Daoy (cell line): ENCODE measurements at places on chromosomes 16 and 17. TPM values are rescaled to one million over a fixed set of nuclear protein-coding genes. Genes with fewer than 3 reads are reported as not detected.

- no peak for DNase-seq
Observed at GRCh38 chr16:19379838-19380237, 37.8 kb upstream of the TMC5 start.

GRCh38 chr17:60435244-60436167 lies 13.2 kb downstream of the CHCT1 start:
- peak; percentile 74 for DNase-seq

DNA sequence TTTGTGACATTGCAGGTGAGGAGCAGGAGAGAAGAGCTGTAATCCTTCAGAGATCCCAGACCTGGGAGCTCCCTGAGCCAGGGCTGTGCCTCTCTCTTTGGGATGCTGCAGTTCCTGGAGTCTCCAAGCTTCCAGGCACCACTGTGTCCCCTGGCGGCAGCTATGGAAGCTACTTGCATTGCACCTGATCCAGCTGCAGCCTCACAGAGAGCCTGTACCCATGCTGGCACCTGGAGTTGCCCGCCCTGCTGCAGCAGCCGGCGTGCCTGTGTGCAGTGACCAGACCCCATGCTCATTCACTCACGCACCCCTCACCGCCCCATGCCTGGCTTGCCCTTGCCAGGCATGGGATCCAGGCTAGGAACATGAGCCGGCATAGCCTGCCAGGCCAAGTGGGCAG lies 51.8 kb upstream of the MED9 start:
- DNase-seq, result no peak

DNA sequence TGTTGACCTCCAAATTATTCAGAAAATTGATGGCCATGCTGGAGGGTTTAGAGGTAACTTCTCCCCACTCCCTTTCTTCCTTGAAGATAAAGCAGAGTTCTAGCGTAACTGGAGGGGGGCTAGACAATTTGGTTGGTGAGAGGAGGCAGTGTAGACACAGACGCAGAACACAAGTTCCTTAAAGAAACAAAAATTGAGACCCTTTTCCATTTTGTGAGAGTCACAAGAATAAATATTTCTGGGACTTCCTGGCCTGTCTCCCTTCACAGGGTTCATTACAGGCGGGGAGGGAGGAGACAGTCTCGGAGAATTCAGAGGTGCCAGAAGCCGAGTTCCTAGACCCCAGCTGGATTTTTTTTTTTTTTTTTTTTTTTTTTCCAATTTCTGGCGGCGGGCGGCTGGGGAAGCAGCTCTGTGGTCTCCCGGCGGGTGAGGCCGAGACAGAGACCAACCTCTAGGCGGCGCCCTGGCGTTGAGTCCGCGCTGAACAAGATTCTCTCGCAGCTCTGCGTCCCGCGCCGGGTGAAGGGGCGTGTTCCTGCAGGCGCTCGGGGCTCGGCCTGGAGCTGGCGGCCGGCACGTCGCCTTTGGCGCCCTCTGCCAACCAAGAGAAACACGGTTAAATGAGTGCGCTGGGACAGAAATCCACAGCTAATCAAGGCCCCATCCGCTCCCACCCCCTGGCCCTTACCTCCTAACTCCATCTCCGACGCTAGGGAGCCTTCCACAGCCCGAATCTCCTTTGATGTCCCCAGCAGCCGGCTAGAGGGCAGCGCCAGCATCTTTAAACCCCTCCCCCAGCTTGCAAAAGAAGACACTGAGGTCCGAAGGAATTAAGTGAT lies 10.2 kb upstream of the HOXB9 start:
- peak; percentile 89 for DNase-seq

- no peak for DNase-seq
Observed at GRCh38 chr16:15426796-15427195, 7.6 kb upstream of the BMERB1 start.

P3H4 gene
- 44.4 and 60.9 TPM in 2 replicates for total RNA-seq

ARHGAP23 gene
- 4.1 and 7.1 TPM in 2 replicates for total RNA-seq

ACSM3 gene
- 2.2 and 4.8 TPM in 2 replicates for total RNA-seq

FOXN1 gene
- not detected in 2 replicates for total RNA-seq
